ENCODE measurements at places on chromosomes 11 and 22. TPM values are rescaled to one million over a fixed set of nuclear protein-coding genes. Genes with fewer than 3 reads are reported as not detected.

GRCh38 chr22:33492210-33492651, 428.0 kb downstream of the LARGE1 start:
- no peak overlapping the region for H3K4me3 ChIP-seq
- H3K27ac ChIP-seq = no peak overlapping the region
- no peak for DNase-seq
- H3K27me3 ChIP-seq = no peaks in the 10 kb centered on the region
- no peaks in the 10 kb centered on the region for H3K4me1 ChIP-seq

GRCh38 chr11:78940500-78941225, 366.0 kb upstream of the NARS2 start:
- H3K36me3 ChIP-seq = no peaks in the 10 kb centered on the region
- no peak for DNase-seq
- no peaks in the 10 kb centered on the region for H3K4me1 ChIP-seq
- H3K4me3 ChIP-seq = no peak overlapping the region
- H3K27ac ChIP-seq = no peak overlapping the region

The GGTLC2 gene
- not detected for polyA plus RNA-seq

The P4HA3 gene
- 34.1 TPM for polyA plus RNA-seq

Measured in endothelial cell of umbilical vein (primary cell).